ENCODE measurements at places on chromosomes 2 and 18.

DNA sequence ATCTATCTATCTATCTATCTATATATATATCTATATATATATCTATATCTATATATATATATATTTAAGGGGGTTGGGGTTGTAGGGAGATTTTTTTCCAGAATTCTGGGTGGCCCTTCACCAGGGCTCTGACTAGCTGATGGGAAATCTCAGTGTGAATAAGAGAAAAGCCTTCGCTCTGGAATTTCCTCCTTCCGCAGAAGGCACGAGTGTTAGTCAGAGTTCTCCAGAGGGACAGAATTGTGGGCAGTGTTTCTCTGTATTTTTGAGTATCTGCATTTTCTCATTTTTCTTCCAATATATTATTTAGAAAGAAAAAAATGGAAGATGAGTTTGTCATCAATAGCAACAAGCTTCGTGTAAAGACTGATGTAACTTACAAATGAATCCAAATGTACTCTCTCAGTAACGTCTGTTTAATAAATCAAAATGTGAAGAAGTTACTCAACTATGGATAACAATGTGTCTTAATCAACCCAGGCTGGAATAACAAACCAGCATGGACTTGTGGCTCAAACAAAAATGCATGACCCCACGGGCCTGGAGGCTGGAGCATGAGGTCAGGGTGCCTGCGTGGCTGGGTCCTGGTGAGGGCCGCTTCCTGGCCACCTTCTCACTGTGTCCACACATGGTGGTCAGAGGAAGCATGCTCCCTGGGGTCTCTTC is 10.6 kb upstream of the SNTG2 start:
- DNase-seq, result no peak

DNA sequence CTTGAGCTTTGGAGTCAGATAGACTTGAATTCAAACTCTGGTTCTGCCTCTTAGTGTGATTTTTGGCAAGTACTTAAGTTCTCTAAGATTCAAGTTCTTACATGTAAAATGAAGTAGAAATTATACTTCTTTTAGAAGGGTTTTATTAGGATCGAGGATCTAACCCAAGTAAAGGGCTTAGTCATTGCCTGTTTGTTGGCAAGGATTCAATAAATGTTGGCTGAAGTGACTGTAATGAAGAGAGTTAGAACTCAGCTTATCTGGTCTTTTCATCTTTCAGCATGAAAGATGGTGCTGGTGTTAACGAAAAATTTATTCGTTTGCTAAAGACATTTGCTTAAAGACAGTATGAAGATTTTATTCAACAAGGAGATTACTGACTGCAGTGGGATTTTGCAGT is 315.9 kb upstream of the THUMPD2 start:
- no peak for DNase-seq

- no peak for DNase-seq
These were observed 160.2 kb downstream of the GALNT14 start for GRCh38 chr2:30978044-30978443.

DNA sequence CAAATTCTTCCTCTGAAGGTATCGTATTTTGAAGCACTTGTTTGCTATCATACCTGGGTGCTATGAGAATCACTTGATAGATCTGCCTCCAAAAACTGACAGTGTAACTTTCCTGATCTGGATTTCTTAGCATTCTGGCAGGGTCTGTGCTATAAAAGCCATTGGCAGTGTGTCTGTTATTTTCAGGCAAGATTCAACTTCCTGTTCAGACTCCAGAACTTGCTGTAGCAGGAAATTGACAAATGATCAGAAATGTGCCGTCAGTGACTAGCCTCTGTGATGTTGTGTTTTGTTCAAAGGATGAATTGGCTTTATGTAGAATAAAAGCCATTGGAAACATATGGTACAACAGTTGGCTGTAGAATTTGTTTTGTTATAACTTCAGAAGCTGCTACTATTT is 273.3 kb downstream of the PTPRM start:
- DNase-seq, result no peak

GRCh38 chr2:180707175-180707883 is 273.1 kb upstream of the UBE2E3 start:
- no peak for DNase-seq

DNA sequence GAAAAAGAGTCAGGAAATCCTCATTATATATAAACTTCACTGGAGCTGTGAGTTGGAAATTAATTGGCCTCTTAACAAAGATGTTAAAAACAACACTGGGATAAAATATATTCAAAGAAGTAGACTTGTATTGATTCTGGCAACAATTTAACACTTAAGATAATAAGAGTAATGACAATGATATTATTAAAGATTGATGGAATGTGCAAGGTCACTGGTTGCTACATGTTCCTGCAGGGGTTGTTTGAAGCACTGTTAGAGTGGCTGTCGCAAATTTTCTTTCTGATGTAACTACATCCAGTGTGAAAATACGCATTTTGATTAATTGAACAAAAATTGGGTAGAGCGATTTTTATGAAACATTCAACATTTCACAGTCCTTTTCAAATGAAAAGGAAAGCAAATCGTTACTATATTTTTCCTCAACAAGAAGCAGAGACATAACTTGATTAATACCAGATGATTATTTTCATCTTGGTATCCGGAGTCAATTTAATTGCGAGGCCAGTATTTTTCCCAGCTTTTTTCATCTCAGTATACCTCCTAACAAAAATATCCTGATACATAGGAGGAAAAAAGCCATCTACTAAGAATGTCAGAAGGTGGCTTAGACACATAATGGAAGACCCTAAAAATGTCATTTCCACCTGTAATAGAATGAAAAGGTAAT is 6.1 kb downstream of the PTGR3 start:
- DNase-seq, result no peak
